A549 (cell line): ENCODE measurements at places on chromosomes 16 and 17. TPM values are rescaled to one million over a fixed set of nuclear protein-coding genes. Genes with fewer than 3 reads are reported as not detected.

DNA sequence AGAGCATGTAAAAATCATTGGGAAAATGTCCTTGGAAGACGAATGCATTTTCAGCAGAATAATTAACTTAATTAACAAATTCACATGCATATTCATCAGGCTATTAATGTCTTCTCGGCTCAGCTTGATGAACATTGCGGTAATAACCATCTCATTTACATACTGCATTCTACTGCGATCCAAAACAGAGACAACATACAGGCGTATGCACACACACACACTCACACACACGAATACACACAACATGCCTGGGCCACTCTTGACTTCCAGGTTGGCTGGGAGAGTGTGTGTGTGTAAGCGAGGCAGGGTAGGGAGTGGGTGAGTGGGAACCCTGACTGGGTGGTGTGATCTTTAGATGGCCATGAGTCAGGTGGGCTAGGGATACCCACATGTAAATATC lies 44.7 kb downstream of the NEUROD2 start:
- no peak for DNase-seq

- no peak for DNase-seq
Observed at GRCh38 chr16:81816793-81817210, 37.7 kb downstream of the PLCG2 start.

The IL34 gene
- 0.29 to 0.89 TPM (median 0.40 TPM) in 3 replicates for polyA plus RNA-seq

- DNase-seq = peak; percentile 81
Observed at GRCh38 chr17:50297407-50297865, 23.2 kb downstream of the TMEM92 start.

DNA sequence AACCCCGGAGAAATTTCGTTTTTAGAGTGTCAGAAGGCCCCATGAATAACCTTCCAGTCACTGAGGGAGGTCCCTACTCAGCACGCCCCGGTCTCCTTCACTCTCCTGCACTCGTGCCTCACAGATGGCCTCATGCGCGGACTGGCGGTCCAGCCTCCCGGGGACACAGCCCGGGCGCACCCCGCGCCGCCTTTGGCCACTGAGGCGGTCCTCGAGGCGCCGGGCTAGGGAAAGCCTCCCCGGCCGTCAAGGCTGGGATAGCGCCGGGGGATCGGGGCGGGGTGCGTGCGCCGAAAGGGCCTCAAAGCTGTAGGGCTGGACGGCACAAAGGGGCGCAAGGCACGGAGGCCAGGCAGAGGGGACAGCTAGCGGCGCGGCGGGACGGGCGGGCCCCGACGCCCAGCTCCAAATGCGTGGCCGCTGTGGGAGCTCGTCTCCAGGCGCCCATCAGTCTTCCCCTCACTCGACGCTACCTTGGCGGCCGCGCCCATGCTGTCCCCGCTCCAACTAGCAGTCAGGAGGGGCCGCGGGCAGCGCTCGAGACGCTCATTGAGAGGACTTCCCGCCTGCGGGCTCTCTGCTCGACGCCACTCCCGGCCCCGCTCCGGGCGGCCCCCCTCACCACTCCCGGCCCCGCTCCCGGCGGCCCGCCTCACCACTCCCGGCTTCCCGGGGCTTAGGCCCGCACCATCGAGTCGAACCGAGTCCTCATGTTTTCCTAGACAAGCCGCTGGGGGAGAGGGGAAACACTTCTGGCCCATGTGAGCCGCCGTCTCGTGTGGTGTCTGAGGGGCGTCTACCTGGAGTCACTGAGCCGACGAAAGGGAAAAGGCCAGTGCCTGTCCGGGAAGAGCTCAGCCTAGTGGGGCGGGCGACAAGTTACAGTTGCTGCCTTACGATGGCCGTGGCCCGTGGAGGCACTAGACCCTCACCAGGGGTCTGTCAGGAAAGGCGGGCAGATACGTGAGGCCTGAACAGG lies at the start of gene USP6:
Gene USP6 (plus strand): TSS at position 360 of the 979 bp plus-strand sequence. CDS start 14,336 bp downstream, outside the sequence.
- DNase-seq = no peak

- peak; percentile 96 for DNase-seq
Observed at GRCh38 chr16:88857728-88858339, 907 bp downstream of the TRAPPC2L start.

The SAT2 gene
- polyA plus RNA-seq = 59.8 to 76.3 TPM (median 70.1 TPM) in 3 replicates

DNA sequence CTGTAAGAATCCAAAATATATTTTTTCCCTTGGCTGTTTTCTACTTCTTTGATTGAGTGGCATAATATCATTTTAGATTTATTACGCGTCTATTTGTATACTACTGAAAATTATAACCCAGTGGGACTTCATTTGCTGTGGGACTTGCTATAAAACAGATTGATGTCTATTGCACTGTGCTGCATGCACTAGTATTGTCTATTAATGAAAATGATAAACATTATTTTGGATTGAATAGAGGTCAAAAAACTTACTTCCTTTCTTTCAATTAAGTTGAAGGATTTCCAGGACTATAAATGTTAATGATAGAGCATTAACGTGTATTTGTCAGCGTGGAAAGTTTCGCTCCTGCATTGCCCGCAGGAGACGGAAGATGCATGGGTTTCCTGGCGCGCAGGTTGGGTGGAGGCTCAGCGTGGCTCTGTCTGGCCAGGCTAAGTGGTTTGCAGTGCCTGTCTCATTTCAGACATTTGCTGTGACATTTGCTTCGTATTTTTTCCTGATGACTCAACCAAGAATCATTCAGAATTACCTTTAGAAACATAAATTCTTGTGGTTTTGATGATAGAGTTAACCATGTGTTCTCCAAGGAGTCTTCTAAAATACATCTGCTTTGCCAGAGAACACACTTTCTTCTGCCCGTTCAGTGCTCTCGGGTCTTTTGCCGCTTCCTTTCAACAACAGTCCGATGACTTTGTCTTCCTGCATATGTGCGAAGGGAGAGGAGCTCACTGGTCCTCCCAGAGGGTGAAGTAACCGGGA lies 216.7 kb downstream of the RPTOR start:
- DNase-seq = peak; percentile 55

The HBQ1 gene
- polyA plus RNA-seq = 2.8 to 4.7 TPM (median 3.2 TPM) in 3 replicates

GRCh38 chr17:67624886-67625656 lies 92.7 kb upstream of the NOL11 start:
- DNase-seq = no peak

DNA sequence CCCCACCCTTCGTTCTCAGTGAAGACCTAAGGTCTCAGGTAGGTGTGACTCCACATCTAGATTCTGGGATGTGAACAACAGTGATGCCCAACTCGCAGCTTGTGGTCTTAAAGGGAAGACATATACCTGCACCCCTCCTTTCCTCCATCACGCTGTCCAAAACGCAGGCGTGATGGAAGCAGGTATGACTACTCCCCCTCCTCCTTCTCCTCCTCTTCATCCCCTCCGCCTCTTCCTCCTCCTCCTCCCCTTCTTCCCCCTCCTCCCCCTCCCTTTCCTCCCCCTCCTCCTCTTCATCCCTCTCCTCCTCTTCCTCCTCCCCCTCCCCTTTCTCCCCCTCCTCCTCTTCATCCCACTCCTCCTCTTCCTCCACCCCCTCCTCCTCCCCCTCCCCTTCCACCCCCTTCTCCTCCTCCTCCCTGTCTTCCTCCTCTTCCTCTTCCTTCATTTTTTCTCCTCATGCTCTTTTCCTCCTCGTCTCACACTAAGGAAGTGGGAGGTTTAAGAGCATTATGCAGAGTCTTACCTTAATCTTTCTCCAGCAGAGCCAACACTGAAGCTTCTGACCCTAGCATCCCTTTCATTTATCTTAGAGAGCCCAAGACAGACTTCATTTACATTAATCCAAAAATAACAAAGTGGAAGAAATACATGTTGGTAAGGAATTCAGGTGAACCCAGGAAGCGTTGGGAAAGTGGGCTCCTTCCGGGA lies 352.5 kb downstream of the FOXL1 start:
- DNase-seq = no peak

DNA sequence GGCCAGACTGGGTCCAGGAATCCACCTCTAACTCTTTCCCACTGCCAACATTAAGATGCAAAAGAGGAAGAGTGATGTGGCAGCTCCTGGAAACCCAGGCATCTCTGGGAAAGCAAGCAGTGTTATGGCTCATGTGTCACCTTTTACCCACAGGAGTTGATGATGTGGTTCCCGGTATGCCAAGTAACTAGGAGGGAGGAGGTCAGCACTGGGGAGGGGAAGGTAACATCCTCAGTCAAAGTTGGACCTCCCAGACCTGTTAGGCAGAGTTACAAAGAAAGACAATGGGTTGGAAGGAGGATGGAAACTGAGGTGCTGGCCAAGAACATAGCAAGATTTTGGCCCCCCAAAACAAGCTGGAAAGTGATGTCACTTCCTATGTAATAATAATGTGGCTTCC lies 11.4 kb downstream of the KRABD2 start:
- no peak for DNase-seq

GRCh38 chr16:22397464-22397863 lies 23.0 kb upstream of the CDR2 start:
- DNase-seq = no peak

DNA sequence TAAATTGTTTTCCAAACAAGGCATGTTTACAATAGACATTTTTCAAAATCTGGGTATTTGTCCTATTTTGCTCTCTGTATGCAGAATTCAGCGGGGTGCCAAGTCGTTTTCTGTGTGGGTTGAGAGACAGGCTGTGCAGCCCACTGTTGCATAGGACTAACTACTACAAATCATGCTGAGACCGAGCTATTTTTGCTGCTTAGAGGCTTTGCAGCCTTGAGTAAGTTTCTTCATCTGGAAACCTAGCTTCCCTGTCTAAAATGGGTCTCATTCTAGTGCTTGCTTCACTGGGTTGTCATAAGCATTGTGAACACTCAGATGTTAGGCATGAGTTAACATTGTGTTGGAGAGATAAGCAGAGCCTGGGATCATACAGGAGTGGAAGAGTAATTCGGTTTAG lies 1.3 kb downstream of the PRPSAP2 start:
- no peak for DNase-seq

GRCh38 chr16:88373927-88374492 lies 8.7 kb upstream of the ZNF469 start:
- no peak for DNase-seq

- DNase-seq = no peak
Observed at GRCh38 chr17:35052241-35052610, 11.3 kb downstream of the RFFL start.

DNA sequence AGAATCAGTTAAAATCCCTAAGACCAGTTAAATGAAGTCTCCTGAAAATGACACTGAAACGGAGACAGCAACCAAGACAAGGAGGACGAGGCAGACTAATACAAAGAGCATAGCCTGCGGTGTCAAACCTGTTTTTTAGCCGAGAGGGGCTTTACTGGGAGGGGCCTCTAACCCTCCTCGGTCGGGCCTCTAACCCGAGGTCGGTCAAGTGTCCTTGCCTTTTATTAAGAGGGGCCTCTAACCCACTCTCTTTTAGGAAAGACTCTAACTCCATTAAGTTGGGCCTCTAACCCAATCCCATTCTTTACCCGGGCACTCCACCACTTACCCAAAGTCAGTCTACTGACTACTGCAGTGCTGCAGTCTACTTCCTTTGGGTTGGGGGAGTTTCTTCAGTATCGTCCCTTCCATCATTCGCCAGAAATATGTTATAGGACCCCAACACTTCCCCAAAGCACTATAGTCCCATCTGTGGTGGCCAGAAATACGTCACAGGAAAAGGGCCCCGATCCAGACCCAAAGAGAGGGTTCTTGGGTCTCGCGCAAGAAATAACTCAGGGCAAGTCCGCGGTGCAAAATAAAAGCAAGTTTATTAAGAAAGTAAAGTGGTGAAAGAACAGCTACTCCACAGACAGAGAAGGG lies 39.2 kb upstream of the ARL4D start:
- DNase-seq = no peak

DNA sequence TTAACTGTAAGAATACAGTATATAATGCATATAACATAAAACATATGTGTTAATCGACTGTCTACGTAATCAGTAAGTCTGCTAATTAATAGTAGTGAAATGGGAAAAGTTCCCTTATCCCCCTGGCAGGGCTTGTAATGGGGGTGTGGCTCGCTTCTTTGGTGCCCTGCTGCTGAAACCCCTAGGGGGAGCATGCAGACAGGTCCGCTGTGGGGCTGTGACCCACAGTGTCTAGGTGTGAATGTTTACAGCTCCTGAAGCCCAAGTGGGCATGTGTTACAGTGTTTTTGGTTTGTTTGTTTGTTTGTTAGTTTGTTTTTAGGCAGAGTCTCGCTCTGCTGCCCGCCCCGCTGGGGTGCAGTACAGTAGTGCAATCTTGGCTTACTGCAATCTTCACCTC lies 495.7 kb downstream of the SHISA9 start:
- no peak for DNase-seq

GRCh38 chr16:67017810-67018488 lies 11.0 kb upstream of the CBFB start:
- peak; percentile 93 for DNase-seq

DNA sequence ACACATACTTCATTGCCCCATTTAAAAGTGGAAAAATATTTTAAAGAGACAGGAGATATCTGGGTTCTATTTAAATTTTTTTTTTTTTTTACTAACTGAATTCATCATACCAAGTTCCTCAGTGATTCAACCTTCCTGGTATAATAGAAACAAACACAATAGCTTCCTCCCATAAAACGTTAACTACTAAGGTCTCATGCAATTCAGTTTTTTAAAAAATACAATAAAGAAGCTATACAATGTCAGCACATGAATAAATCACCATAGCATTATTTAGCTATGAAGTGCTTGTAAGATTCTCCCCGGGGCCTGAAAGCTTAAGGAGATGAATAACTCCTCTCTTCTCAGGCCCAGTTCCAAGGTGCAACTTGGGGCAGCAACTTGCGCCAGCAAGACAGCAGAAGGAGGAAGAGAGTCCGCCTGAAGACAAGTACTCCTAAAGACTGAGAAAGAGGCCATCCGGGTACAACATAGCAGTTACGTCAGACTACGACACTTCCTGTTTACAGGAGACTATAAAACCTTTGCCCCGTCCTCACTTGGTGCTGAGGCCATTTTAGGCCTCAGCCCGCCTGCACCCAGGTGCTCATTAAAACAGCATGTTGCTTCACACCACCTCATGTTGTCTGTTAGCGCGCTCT lies 81.5 kb downstream of the MYO1D start:
- no peak for DNase-seq

The ENPP7 gene
- not detected in 3 replicates for polyA plus RNA-seq

The SPATA32 gene
- 0.09 to 0.25 TPM (median 0.21 TPM) in 3 replicates for polyA plus RNA-seq

GRCh38 chr16:64440421-64440831 lies 681.4 kb downstream of the CDH11 start:
- no peak for DNase-seq

DNA sequence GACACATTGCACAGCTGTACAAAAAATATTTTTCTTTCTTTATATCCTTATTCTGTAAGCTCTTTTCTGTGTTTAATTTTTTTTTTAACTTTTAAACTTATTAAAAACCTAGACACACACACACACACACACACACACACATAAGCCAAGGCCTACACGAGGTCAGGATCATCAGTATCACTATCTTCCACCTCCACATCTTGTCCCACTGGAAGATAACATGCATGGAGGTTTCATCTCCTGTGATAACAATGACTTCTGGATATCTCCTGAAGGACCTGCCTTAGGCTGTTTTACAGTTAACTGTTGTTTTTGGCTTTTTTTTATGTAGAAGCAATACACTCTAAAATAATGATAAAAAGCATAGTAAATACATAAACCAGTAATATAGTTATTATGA lies 71.2 kb downstream of the TNRC6C start:
- DNase-seq = no peak

- DNase-seq = peak; percentile 25
Observed at GRCh38 chr16:17470908-17471718, at the start of gene XYLT1. XYLT1 (minus strand) TSS chr16:17470960; CDS start chr16:17470796, 164 bp downstream.
